ENCODE measurements at places on chromosomes 7 and 10.

DNA sequence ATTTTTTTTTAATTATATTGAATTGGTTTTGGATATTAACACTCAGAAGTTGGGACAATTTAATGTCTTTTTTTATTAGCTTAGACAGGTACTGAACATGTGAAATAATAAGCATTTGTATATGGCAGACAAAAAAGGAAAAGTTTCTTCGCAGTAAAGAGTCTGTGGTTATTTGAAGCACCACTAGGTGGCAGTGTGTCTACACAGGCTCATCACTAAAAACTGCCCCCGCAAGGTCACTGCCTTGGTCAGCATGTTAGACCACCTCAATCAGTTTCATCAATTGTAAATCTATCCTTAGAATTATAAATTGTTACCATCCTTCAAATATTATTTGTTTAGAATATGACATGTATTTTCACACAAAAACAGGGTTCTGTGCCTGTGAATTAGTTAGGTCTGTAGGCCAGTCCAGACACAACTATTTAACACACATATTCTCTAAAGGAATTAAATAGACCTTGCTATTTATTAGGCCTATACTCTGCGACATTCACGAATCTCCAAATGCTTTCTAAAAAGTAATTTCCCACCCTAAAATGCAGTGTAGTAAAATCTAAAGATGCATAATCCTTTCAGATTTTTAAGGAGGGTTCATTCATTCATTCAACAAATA lies 17.0 kb downstream of the PNLIPRP3 start:
- DNase-seq, result peak; percentile 36

- no peak for DNase-seq
These were observed 37.1 kb downstream of the RPS24 start for GRCh38 chr10:78070726-78071125.

DNA sequence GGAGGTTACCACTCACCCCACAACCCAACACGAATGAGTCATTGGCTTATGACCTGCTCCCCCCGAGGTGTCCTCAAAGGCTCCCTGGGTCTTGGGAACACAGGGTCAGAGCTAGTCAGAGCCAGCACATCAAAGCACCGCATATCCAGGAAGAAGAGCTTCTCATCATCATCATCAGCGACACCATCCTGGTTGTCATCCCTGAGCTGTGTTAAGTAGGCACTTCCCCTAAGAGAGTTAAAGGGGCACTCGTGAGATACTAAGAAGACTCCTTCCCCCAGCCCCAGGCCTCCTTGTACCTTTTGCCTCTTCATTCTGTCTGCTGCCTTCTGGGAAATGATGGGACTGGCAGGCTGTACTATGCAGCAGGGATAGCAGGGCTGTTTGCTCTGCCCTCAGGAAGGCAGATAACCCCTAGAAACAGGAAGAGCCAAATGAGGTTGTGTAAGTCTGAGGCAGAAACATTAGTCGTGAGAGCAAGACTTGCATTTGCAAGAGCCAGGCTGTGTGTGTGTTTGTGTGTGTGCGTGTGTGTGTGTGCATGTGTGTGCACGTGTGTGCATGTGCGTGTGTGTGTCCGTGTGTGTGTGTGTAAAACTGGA lies 11.1 kb upstream of the CPA1 start:
- DNase-seq, result no peak

- DNase-seq, result no peak
These were observed at the start of gene FAM170B for GRCh38 chr10:49133706-49134248. Gene FAM170B (minus strand): TSS chr10:49134021. CDS start chr10:49133918, 103 bp downstream.

- no peak for DNase-seq
These were observed 6.2 kb downstream of the CFAP58 start for GRCh38 chr10:104359811-104360210.

DNA sequence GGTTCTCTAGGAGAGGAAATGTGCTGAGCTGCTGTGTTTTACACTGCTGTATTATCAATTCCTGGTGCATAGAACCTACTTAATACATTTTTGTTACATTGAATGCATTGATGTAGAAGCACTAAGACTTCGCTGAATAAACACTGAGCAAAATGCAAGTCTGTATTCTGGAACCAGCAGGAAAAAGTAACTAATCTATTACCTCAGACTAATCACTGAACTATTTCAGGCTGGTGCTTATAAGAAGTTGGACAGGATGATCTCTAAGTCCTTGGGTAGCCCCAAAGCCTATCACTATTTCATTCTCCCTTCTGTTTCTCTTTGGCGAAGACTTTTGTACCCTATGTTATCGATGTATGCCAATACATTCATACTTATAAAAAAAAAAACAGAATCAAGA lies 87.2 kb upstream of the LRRTM3 start:
- DNase-seq, result no peak

DNA sequence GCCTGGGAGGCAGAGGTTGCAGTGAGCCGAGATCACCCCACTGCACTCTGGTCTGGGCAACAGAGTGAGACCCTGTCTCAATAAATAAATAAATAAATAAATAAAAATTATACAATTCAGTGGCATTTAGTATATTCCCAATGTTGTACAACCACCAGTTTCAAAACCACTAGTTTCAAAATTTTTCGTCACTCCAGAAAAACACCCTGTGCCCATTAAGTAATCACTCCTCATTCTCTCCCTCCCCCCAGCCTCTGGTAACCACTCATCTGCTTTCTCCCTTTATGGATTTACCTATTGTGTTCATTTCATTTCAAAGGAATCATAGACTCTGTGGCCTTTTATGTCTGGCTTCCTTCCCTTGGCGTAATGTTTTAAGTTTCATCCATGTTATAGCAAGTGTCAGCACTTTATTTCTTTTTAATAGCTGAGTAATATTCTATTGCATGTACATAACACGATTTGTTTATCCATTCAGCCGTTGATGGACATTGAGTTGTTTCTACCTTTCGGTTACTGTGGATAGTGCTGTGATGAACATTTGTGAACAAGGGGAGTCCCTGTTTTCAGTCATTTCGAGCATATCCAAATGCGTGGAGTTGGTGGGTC lies 29.4 kb upstream of the GOLGA7B start:
- no peak for DNase-seq

All from HT-29 (cell line).